ENCODE measurements at places on chromosomes 7 and 10.

GRCh38 chr10:20006169-20006870 is 190.1 kb downstream of the PLXDC2 start:
- no peak for DNase-seq

- DNase-seq, result no peak
These were observed 53.6 kb downstream of the SEC61G start for GRCh38 chr7:54705436-54705835.

- DNase-seq, result no peak
These were observed 80.8 kb downstream of the VWDE start for GRCh38 chr7:12322903-12323300.

GRCh38 chr7:117737926-117738325 is 135.3 kb downstream of the CTTNBP2 start:
- no peak for DNase-seq

- no peak for DNase-seq
These were observed 128.3 kb upstream of the ASAH2 start for GRCh38 chr10:50379616-50380015.

GRCh38 chr7:142759433-142759832 is 10.2 kb downstream of the PRSS1 start:
- DNase-seq, result no peak

- DNase-seq, result no peak
These were observed 196.3 kb downstream of the LSM5 start for GRCh38 chr7:32293833-32294232.

- DNase-seq, result no peak
These were observed 231.1 kb upstream of the FOXP2 start for GRCh38 chr7:114183311-114184088.

GRCh38 chr7:93461350-93461749 is 113.2 kb downstream of the CALCR start:
- DNase-seq, result no peak

GRCh38 chr10:52111101-52111891 is 202.8 kb upstream of the DKK1 start:
- DNase-seq, result no peak

GRCh38 chr7:29287366-29287765 is 92.8 kb downstream of the CHN2 start:
- no peak for DNase-seq

- DNase-seq, result no peak
These were observed 99.0 kb upstream of the SAMD8 start for GRCh38 chr10:75012471-75012870.

GRCh38 chr7:69780379-69780778 is 182.1 kb downstream of the AUTS2 start:
- DNase-seq, result no peak

GRCh38 chr7:111098011-111098925 is 7.3 kb downstream of the LRRN3 start:
- DNase-seq, result peak; percentile 41

DNA sequence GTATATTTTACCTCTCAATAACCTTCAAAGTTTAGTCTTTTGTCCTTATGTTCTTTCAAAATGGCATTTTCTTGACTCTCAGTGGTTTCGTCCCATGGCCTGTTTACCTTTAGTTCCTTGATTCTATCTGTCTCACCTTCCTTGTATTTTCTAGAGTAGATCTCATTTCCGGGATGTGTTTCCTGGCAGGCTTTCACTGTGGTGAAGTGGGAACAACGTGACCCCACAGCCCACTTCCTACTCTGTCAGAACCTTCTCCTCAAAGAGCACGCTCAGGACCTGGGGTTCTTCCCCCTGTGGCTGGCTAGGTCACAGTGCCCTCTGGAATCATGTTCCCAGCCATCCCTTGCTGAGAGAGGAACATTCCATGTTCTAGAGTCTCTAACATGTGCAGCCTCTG is 129.9 kb upstream of the ZNF32 start:
- no peak for DNase-seq

DNA sequence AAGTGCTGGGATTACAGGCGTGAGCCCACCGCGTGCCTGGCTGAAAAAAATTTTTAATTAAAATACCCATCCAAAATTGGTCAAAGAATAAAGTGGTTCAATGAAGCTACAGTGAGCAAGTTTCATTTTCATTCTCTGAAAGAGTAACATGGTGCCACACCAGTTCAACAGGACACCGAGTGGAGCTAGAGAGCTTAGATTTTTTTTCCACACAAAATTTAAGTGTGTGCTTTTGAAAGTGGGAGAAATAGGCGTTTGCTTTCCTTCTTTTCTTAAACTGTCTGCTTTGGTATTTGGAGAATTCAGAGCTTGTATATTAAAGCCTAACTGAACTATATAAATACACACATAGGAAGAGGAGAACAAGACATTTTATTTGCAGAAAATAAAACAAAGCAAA is 43.4 kb downstream of the BPGM start:
- no peak for DNase-seq

GRCh38 chr7:134062460-134062859 is 64.7 kb upstream of the LRGUK start:
- DNase-seq, result no peak

GRCh38 chr10:72048450-72049124 is 39.8 kb downstream of the SPOCK2 start:
- peak; percentile 84 for DNase-seq

GRCh38 chr10:62388328-62388727 is 14.2 kb downstream of the ZNF365 start:
- DNase-seq, result no peak

DNA sequence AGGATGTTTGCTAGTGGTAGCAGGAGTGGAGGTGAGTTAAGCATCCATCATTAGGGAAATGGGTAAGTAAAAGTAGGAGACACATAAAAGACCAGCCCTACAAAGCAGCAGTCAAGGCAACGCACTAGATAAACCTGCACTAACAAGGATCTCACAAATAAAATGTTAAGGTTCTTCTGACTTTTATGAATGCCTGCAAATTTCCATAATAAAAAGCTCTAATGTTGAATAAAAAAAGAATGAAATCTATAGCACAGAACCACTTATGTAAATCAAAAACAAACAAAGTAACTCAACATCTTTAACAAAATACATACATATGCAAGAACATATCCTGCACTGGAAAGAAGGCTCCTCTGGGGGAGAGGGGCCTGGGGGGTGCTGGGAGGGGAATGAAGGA is 4.6 kb downstream of the SGMS1 start:
- DNase-seq, result no peak

GRCh38 chr7:105647591-105647990 is 66.3 kb upstream of the EFCAB10 start:
- no peak for DNase-seq

DNA sequence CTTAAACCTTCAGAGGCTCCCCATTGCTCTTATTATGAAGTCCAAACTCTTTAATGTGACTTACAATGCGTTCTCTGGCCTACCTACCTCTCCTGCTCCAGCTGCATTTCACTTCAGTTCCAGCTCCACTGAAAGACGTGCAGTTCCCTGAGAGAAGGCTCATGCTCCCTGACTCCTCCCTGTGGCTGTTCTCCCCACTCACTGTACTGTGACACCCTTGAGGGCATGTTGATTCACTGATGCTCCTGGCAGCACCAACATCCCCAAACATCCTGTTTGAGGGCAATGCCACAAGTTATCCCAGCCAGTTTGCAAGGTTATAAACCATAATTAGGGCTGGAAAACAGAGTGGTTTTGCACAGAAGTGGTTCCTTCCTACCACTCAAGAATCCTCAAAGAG is 111.2 kb downstream of the LSM5 start:
- DNase-seq, result no peak

GRCh38 chr7:78852951-78853350 is 600.5 kb downstream of the MAGI2 start:
- DNase-seq, result no peak

DNA sequence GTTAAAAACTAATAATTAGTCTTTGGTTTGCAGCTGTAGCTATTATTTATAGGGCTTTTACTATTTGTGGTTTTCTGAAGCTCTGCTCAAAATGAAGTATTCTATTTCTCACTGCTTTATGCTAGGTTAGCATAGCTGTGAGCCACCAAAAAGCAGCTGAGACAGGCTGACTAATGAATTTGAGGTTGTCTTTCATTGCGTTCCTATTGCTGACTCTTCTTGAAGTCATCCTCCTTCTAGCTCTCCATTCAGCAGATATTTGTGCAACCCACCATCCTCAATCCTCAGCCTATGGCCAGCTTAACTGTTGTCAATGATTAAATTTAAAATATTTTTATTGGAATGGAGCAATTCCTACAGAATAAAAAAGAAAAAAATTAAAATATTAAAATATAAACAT is 2.1 kb upstream of the RALA start:
- no peak for DNase-seq

DNA sequence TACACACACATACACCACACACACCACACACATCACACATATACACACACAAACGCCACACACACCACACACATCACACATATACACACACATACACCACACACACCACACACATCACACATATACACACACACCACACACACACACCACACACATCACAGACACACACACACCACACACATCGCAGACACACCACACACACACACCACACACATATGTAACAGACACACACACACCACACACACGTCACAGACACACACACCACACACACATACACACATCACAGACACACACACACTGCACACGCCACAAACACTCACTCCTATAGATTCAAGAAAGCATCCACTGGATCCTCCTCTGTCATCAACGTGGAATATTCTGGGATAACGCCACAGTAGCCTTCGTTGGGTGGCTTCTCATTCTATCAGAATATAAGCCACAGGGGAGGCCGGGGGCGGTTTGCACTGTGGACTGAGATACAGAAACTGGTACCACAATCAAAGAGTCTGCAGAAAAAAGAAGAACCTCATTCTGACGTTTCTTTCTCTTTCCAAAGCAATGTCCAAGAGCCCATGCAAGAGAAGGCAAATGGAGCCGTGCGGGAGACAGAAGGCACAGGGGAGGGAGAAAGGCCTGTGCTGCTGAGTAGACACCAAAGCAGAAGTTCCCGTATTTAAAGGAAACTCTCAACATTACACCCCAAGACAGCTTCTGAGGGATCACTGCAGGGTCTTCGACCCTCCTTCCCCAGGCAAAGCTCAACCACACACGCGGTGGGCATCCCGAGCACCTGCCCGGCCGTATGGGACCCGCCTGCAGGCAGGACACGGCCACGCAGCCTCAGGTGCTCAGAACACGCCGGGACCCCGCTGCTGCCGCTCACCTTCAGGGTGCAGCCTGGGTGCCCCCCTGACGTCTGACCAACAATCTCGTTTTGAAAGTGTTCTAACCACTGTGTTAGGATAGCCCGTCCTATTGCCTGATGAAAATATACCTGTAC is 321.2 kb downstream of the DNAJB6 start:
- DNase-seq, result no peak

DNA sequence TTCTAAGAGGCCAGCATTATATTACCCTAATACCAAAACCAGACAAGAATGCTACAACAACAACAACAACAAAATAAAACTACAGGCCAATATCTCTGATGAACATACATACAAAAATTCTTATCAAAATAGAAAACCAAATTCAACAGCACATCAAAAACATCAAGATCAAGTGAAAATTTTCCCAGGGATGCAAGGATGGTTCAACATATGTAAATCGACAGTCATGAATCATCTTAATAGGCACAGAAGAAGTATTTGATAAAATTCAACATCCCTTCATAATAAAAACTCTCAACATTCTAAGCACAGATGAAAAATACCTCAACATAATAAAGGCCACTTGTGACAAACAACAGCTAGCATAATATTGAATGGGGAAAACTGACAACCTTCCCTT is 75.3 kb downstream of the JMJD1C start:
- DNase-seq, result no peak

DNA sequence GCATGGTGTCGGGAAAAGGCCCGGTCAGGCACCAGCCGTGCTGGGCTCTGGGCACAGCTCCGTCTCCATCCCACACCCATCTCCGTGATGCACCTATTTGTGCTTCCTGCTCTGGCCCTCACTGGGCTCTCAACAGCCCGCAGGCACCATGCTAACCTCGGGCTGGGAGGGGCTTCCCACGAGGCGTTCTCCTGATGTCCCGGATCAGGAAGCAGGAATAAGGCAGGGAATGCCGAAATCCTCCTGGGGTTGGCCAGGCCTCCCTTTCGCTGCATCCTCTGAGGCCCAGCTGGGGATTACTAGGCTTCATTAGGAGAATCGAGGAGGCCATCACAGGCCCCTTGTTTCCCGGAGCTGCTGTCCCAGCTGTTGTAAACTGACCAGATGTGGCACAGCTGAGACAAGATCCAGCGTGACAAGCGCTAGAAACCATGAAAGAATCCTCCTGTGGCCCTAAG is 72.0 kb downstream of the FAM53B start:
- no peak for DNase-seq

GRCh38 chr10:44402465-44403195 is 17.7 kb upstream of the CXCL12 start:
- no peak for DNase-seq

- DNase-seq, result no peak
These were observed 992 bp upstream of the IGF2BP3 start for GRCh38 chr7:23471106-23471859.

DNA sequence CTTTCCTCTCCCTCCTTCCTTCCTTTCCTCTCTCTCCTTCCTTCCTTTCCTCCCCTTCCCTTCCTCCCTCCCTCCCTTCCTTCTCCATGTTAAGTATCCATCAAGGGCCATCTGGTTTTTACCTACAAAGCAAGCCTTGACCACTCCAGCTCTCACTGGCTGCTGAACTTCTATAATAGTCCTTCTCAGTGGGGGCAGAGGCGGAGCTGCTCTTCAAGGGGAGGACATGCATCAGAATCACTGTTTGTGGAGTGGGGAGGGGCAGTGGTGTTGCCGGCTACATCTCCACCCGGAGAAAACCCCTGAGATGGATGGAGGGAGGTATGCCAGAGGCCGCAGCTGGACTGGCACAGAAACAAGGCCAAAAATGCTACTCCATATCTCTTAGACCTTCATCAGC is 25.9 kb downstream of the LAMB1 start:
- no peak for DNase-seq

- DNase-seq, result peak; percentile 71
These were observed at the start of gene GIGYF1 for GRCh38 chr7:100694098-100694745. Gene GIGYF1 (minus strand): TSS chr7:100694250. CDS start chr7:100688238, 6,012 bp downstream.
